ENCODE measurements at places on chromosomes 3 and 15. TPM values are rescaled to one million over a fixed set of nuclear protein-coding genes. Genes with fewer than 3 reads are reported as not detected.

- DNase-seq, result no peak
- no peak overlapping the region for H3K4me3 ChIP-seq
- no peak overlapping the region for H3K27ac ChIP-seq
- H3K4me1 ChIP-seq, result no peaks in the 10 kb centered on the region
Observed at GRCh38 chr3:36709826-36710365, 54.5 kb downstream of the DCLK3 start.

- H3K27me3 ChIP-seq, result no peaks in the 10 kb centered on the region
- H3K4me1 ChIP-seq, result peaks cover 42% of the 10 kb centered on the region
- no peak for DNase-seq
- no peak overlapping the region for H3K4me3 ChIP-seq
- no peak overlapping the region for H3K27ac ChIP-seq
- no peaks in the 10 kb centered on the region for H3K36me3 ChIP-seq
Observed at GRCh38 chr3:30628205-30628900, 22.0 kb downstream of the TGFBR2 start.

DNA sequence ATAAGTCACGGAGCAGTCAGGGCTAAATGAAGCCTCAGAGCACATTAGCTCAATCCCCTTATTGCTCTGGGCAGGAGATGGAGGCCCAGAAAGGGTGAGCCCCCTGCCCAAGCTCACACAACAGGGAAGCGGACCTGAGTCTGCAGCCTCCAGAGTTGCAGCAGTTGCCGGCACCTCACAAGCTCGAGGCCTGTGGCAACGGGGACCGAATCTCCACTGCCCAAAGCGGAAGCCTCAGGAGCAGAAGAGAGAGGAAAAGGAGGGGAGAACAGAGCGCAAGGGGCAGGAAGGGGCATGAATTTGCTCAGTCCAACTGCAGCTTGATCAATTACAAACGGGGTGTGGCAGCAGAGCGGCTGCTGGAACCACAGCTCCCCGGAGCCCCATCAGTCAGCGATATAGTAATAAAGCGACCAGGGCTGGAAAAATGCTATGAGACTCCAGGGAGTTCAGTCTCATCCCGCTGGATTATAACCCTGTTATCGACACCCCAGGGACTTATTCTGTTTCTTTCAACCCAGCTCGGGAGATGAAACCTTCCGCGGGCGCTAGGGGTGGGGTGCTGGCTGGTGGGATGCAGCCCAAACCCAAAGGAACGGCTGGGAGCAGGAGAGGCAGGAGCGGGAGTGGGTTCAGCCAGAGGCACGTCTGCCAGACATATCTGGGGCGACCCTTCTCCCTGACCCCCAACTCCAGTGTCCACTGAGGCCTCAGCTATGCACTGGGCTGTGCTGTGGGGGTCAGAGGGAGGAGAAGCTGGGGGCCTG lies 219.7 kb upstream of the LINGO1 start:
- peak; percentile 62 for DNase-seq
- peaks cover 42% of the 10 kb centered on the region for H3K27me3 ChIP-seq
- peaks cover 4% of the 10 kb centered on the region for H3K4me1 ChIP-seq
- H3K4me3 ChIP-seq, result no peak overlapping the region
- H3K36me3 ChIP-seq, result peaks cover 2% of the 10 kb centered on the region

DNA sequence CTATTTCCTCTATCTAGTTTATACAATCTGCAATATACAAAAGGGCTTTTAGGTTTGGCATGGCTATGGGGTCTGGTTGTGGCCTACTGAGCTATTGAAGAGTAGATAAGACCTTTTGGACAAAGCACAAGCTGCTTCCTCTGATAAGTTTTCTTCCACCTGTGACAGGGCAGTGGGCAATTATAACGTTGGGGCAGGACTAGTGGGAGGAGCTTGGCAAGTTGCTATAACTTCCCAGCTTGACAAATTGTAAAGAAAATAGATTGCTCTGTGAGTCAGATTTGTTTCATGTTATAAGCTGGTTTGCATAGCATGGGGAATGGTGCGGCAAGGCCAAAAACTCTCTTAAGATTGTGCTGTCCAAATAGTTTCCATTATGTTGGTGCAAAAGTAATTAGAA lies 64.9 kb downstream of the SLC7A14 start:
- H3K27me3 ChIP-seq, result no peaks in the 10 kb centered on the region
- H3K4me3 ChIP-seq, result no peak overlapping the region
- H3K36me3 ChIP-seq, result no peaks in the 10 kb centered on the region
- H3K4me1 ChIP-seq, result peaks cover 5% of the 10 kb centered on the region

- H3K4me3 ChIP-seq, result no peak overlapping the region
- DNase-seq, result no peak
Observed at GRCh38 chr3:193720169-193720568, 127.2 kb downstream of the OPA1 start.

- H3K4me1 ChIP-seq, result peaks cover 3% of the 10 kb centered on the region
- no peak overlapping the region for H3K27ac ChIP-seq
- H3K4me3 ChIP-seq, result no peak overlapping the region
- H3K36me3 ChIP-seq, result no peaks in the 10 kb centered on the region
Observed at GRCh38 chr3:73674280-73674679, 49.5 kb upstream of the PDZRN3 start.

INSYN1 gene
- 23.0 TPM for total RNA-seq

PLSCR2 gene
- not detected for total RNA-seq

GRCh38 chr3:27452368-27453090 lies 31.7 kb downstream of the SLC4A7 start:
- H3K4me1 ChIP-seq, result peaks cover 59% of the 10 kb centered on the region
- H3K27me3 ChIP-seq, result no peaks in the 10 kb centered on the region
- no peak for DNase-seq
- no peak overlapping the region for H3K4me3 ChIP-seq
- no peak overlapping the region for H3K27ac ChIP-seq
- H3K36me3 ChIP-seq, result peaks cover 3% of the 10 kb centered on the region

TTC21A gene
- 8.1 TPM for total RNA-seq

GRCh38 chr3:56940976-56941375 lies 119.5 kb upstream of the SPATA12 start:
- H3K27ac ChIP-seq, result no peak overlapping the region
- no peaks in the 10 kb centered on the region for H3K27me3 ChIP-seq
- no peak for DNase-seq
- H3K36me3 ChIP-seq, result peaks cover 6% of the 10 kb centered on the region

DNA sequence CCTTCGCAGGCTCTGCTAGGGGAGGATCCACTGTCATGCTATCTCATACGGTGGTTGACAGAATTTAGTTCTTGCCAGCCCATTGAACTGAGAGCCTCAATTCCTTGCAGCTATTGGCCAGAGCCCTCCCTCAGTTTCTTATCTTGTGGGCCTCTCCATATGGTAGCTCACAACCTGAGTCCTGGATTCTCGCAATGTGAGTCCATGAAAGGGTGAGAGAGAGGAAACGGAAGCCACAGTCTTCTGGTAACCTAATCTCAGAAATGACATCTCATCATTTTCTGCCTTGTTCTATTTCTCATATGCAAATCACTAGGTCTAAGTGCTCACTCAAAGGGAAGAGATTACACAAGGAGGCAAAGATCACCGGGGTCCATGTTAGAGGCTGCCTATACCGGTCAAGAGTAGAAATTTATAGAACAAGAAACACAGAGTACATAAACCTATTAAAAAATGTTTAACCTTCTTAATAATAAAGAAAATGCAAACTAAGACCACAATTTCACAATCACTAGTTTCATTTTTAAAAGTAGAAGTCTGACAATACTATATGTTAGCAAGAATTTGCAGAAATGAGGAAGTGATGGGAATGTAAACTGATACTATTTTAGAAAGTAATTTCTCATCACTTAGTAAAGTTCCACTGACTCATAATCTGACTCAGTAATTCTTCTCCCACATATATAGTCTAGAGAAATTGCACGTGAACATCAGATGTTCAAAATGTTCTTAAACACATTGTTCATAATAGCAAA lies 378.4 kb upstream of the AGTR1 start:
- H3K4me3 ChIP-seq, result no peak overlapping the region
- peak overlapping the region; percentile 95 for H3K27ac ChIP-seq
- no peak for DNase-seq
- no peaks in the 10 kb centered on the region for H3K27me3 ChIP-seq

- H3K27me3 ChIP-seq, result peaks cover 25% of the 10 kb centered on the region
- H3K4me1 ChIP-seq, result no peaks in the 10 kb centered on the region
- H3K4me3 ChIP-seq, result no peak overlapping the region
- no peak overlapping the region for H3K27ac ChIP-seq
- peak; percentile 90 for DNase-seq
- no peaks in the 10 kb centered on the region for H3K36me3 ChIP-seq
Observed at GRCh38 chr3:126529585-126530170, 5.7 kb downstream of the CHST13 start.

DNA sequence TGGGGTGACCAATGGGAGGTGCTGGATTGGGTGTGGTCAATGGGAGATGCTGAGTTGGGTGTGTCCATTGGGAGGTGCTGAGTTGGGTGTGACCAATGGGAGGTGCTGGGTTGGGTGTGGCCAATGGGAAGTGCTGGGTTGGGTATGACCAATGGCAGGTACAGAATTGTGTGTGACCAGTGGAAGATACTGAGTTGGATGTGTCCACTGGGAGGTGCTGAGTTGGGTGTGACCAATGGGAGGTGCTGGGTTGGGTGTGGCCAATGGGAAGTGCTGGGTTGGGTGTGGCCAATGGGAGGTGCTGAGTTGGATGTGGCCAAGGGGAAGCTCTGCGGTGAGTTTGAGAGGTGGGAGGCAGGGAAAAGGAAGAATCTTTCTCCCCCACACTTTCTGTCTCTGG lies 250.0 kb upstream of the PROK2 start:
- H3K4me3 ChIP-seq, result no peak overlapping the region
- H3K36me3 ChIP-seq, result peaks cover 2% of the 10 kb centered on the region
- H3K4me1 ChIP-seq, result no peaks in the 10 kb centered on the region

DNA sequence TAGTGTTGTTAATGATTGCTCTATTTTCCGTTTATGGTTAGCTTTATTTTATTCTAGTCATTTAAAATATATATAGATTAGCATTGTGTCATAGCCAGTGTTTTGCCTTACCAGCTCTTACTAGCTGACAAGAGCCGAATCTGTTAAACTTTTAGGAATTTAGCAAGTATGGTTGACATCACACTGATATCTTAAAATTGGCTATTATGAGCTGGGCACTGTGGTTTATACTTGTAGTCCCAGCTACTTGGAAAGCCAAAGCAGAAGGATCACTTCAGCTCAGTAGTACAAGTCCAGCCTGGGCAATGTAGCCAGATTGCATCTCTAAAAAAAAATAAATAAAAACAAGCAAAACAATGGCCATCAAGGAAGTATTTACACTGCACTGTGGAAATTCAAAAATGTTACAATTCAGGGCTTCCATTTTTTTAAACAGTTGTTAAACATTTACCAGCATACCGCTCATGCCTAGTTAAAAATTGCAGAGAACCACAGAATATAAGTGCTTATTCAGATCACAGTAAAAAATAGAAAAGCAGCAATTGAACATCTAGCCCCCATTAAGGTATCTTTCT lies 208.4 kb upstream of the CGNL1 start:
- H3K27me3 ChIP-seq, result no peaks in the 10 kb centered on the region
- H3K27ac ChIP-seq, result peak overlapping the region; percentile 45
- no peak for DNase-seq
- H3K4me3 ChIP-seq, result no peak overlapping the region
- H3K36me3 ChIP-seq, result peaks cover 4% of the 10 kb centered on the region

- peaks cover 12% of the 10 kb centered on the region for H3K27me3 ChIP-seq
- DNase-seq, result peak; percentile 82
- H3K4me1 ChIP-seq, result peaks cover 21% of the 10 kb centered on the region
- H3K36me3 ChIP-seq, result peaks cover 9% of the 10 kb centered on the region
- no peak overlapping the region for H3K27ac ChIP-seq
Observed at GRCh38 chr3:184261854-184262763, 756 bp upstream of the CAMK2N2 start.

GRCh38 chr15:90400759-90401314 lies 12.8 kb downstream of the IQGAP1 start:
- H3K4me3 ChIP-seq, result peak overlapping the region; percentile 63
- H3K27me3 ChIP-seq, result no peaks in the 10 kb centered on the region
- H3K27ac ChIP-seq, result peak overlapping the region; percentile 96
- H3K36me3 ChIP-seq, result peaks cover 3% of the 10 kb centered on the region
- H3K4me1 ChIP-seq, result peaks cover 69% of the 10 kb centered on the region

GRCh38 chr3:17354341-17354740 lies 388.1 kb downstream of the TBC1D5 start:
- no peaks in the 10 kb centered on the region for H3K36me3 ChIP-seq
- H3K27me3 ChIP-seq, result no peaks in the 10 kb centered on the region
- H3K4me1 ChIP-seq, result no peaks in the 10 kb centered on the region
- H3K4me3 ChIP-seq, result no peak overlapping the region
- no peak for DNase-seq

GRCh38 chr3:122975163-122975923 lies 52.2 kb downstream of the SEMA5B start:
- no peak for DNase-seq
- no peaks in the 10 kb centered on the region for H3K27me3 ChIP-seq

DNA sequence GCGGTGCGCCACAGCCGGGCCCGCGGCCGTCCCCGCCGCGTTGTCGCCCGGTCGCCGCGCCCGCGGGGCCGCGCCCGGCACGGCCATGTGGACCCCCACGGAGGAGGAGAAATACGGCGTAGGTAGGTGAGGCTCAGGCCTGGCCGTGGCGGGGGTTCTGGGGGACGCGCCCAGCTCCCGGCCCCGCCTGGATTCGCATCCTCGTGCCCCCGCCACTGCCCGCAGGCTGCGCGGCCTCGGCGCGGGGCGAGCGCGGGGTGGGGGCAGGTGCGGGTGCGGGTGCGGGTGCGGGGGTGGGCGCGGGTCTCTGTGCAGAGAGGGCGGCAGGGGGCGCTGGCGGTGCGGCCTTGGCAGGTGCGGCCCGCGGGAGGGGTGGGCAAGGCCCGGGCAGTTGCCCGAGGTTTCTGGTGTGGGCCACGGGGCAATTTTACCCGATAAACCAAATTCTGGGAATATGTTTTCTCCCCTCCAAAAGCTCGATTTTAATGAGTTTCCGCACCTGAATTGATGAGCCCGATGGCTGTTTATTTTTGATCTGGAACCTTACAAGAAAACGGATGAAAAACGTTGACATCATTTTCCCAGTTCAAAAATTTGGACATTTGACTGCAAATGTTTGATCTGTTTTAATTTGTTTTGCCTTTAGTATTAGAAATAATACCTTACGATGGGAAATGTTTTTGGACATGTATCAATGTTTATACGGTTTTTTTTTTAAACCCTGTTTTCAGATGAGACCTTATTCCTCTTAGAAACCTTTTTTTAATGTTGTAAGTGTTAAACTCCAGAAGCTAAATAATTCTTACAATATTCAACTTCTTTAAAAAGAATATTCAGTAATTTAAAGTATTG lies 678 bp downstream of the DOCK3 start:
- peaks cover 2% of the 10 kb centered on the region for H3K36me3 ChIP-seq
- H3K4me1 ChIP-seq, result peaks cover 6% of the 10 kb centered on the region
- H3K27me3 ChIP-seq, result peaks cover 67% of the 10 kb centered on the region
- H3K27ac ChIP-seq, result no peak overlapping the region
- H3K4me3 ChIP-seq, result peak overlapping the region; percentile 49

- no peak overlapping the region for H3K27ac ChIP-seq
- no peaks in the 10 kb centered on the region for H3K36me3 ChIP-seq
- no peak overlapping the region for H3K4me3 ChIP-seq
- no peaks in the 10 kb centered on the region for H3K4me1 ChIP-seq
- no peaks in the 10 kb centered on the region for H3K27me3 ChIP-seq
Observed at GRCh38 chr3:134697830-134698689, 47.2 kb upstream of the KY start.

All from chondrocyte (in vitro differentiated cells).